ENCODE measurements at places on chromosomes 4 and X. TPM values are rescaled to one million over a fixed set of nuclear protein-coding genes. Genes with fewer than 3 reads are reported as not detected.

The KLB gene
- total RNA-seq: not detected

The P2RY8 gene
- total RNA-seq: not detected

The PWWP3B gene
- total RNA-seq: not detected

The POF1B gene
- not detected for total RNA-seq

The HPGDS gene
- total RNA-seq: not detected

The DCAF12L1 gene
- total RNA-seq: not detected

The GUCY1A1 gene
- total RNA-seq: 0.54 TPM

DNA sequence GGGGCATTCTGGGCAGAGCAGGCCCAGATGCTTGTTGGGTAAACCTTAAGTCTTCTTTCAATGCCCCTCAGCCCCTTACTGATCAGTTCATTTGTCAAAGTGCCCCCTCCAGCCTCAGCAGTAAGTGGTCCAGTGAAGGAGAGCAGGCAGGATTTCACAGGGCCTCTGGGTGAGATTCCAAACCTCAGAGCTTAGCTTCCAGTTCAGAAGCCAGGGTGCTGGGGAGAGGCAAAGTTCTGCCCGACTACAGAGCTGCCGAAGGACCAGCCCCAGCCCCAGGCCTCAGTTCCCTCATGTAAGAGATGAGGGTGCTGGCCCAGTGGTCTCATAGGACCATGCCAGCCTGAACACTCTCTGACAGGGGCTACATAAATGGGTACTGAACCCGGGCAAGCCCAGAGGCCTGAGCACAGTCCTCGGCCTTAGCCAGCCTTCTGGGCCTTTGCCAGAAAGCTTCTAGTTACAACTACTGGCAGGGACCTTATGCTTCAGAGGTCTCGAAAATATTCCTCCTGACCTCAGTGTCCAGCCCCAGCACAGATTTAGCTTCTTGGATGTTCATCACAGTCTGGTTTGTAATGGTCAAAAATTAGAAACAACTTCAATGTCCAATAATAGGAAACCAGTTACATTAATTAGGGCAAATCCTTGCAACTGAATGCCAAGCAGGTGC, 851 bp upstream of the RIPPLY1 start:
- DNase-seq: no peak

DNA sequence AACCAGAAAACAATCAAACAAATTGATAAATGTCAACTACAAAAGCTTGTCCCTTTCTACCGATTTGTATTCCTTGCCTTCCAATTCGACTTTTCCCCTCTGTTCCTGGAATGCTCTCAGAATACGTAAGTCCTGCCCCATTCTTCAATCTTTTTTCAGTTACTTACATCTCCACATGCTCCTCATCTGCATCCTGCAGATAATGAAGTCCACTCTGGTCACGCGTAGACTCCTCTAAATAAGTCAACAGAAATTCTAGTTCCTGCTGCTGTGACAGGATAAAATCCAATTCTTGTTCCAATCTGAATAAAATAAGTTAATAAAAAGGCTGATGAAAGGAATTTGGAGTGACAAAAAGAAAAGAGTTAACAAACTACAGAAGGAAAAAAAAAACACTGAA, 34.4 kb upstream of the RBM41 start:
- no peak for DNase-seq

GRCh38 chrX:38220415-38221390, at the start of gene SRPX:
Gene SRPX, minus strand, starts transcription at chrX:38220871. Its CDS starts 79 bp downstream, at chrX:38220792.
- peak; percentile 43 for DNase-seq

GRCh38 chr4:153497988-153498967, 32.1 kb downstream of the TMEM131L start:
- peak; percentile 86 for DNase-seq

DNA sequence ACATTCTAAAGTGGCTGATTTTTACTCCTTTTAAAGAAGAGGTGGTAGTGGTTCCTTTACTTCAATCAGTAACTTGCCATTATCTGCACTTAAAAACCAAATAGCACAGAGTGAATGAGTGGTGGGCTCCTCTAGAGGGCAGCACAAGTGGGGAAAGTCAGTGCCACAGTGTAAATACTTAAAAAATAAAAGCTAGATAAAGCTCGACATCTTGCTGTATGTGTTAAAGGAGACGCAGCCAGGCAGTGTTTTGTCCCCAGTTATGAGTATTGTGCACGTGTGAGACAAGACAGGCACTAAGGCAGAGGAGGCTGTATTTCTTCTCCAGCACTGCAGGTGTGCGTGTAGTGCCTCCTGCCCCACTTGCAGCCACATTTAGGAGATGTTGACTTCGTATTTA, 24.6 kb downstream of the NAP1L5 start:
- peak; percentile 48 for DNase-seq

GRCh38 chrX:43436517-43436916, 219.6 kb upstream of the MAOA start:
- DNase-seq: no peak

GRCh38 chrX:46791927-46792809, 33.2 kb upstream of the SLC9A7 start:
- DNase-seq: peak; percentile 92

- no peak for DNase-seq
Observed at GRCh38 chr4:110008540-110008939, 95.9 kb downstream of the EGF start.

GRCh38 chr4:1627417-1628313, 56.4 kb downstream of the FAM53A start:
- DNase-seq: no peak

- peak; percentile 43 for DNase-seq
Observed at GRCh38 chrX:52852110-52852860, 15.6 kb downstream of the XAGE3 start.

- DNase-seq: peak; percentile 68
Observed at GRCh38 chr4:110046588-110047049, 133.9 kb downstream of the EGF start.

DNA sequence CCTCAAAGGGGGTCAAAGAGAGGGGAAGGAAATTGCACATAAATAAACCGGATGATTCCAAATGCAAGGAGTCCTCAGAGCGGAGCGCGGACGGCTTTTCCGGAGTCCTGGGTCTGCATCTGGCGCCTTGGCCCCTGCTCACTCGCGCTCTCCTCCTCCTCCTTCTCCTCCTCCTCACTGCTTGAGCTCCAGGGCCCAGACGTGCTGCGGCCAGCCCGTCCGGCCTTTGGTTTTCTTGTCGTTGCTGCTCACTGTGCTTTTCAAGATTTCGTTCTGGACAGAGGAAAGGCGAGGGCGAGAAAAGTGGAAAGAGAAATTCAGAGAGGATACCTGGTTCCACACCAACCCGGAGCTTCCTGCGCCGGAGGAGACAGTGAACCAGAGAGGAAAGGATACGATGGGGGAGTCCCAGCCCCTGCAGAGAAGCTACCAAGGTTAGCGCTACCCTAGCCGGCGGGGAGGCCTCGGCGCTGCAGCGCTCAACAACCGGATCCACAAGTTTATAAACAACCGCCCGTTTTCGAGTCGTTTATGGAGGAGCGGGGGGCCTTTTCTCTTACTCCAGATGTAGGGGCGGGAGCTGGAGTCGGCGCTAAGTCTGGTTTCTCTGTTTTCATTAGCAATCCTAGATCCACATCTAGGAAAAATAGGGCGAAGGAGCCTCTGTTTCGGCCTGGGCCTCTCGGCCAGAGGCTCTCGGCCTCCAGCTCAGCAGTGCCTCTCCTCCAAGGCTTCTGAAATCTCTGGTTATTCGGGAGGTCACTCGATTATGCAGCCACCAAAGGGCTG, 2.7 kb downstream of the HAND2 start:
- no peak for DNase-seq

DNA sequence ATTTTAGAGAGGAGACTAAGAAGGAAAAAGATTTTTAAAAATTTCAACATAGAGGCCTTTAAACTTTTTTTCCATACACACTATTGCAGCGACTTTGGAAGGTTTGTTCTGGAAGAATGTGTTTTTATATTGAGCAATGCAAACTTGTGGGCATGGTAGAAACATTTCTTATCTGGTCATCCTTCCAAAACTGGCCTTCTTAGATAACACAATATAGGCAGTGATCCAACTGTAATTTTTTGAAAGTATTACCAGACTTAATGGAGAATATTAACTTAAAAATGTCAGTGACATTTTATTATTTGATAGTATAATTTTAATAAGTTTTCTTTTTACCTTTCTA, 25.6 kb downstream of the FHDC1 start:
- DNase-seq: peak; percentile 39

- DNase-seq: no peak
Observed at GRCh38 chr4:154743683-154744340, at the start of gene LRAT. Gene LRAT, plus strand, starts transcription at chr4:154744000. Its CDS starts 327 bp downstream, at chr4:154744327.

DNA sequence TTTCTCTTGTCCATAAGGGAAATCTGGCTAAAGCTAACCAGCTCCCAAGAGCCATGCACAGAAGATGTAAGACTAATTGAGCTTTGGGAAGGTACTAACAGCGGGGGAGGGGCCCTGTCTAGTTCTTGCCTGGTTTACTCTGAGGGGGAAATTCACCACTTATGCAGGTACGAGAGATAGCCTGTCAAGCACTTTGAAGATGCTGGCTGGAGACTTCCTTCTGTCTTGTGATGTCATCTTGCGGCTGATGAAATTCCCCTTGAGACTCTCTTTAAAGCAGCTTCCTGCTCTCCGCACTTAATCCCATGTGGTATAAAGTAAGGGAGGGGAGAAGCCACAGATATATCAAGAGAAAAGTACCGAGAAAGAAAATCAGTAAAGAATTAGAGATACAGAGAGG, 345.3 kb downstream of the MAPK10 start:
- no peak for DNase-seq

- DNase-seq: no peak
Observed at GRCh38 chr4:167989815-167990214, 102.5 kb upstream of the ANXA10 start.

DNA sequence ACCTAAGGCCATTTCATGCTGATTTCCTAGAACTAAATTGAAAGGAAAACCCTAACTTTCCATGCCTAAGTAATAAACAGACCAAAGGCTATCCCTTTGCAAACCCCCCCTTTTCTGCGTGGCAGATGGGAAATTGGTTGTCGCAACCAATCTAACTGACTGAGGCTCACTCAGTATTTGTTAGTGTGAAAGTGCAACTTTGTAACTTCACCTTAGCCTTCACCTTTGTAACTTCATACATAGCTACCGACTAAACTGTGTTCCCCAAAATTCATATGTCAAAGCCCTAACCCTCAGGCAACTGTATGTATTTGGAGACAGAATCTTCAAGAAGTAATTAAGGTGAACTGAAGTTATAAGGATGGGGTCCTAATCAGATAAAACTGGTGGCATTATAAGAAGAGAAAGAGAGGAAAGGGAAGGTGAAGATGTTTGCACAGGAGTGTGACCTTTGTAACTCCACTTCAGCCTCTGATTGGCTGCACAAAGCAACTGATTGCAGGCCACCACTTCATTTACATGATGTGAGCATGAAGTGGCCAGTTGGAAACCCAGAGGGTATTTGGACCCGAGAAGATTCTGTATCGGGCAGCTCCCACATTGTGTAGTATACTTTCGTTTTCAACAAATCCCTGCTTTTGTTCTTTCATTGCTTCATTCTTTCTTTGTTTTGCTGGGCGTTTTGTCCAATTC, 4.9 kb upstream of the TMEM33 start:
- DNase-seq: no peak

DNA sequence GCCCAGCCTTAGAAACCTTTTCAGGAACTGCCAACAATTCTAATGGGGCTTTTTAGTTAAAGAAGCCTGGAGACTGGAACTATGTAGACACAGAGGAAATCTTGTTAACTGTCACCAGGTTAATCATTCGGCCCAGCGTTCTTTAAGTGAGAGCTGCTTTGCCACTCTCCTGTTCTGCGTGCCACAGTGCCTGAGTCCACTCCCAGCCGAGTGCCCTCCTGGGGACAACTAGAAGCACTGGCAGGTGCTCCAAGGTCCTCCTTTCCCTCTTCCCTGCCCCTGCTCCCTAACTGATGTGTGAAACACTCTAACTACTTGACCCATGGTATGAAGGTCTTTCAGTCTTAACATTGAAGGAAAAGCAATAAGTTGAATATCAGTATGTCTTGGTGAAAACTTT, 151.2 kb upstream of the TLL1 start:
- no peak for DNase-seq

DNA sequence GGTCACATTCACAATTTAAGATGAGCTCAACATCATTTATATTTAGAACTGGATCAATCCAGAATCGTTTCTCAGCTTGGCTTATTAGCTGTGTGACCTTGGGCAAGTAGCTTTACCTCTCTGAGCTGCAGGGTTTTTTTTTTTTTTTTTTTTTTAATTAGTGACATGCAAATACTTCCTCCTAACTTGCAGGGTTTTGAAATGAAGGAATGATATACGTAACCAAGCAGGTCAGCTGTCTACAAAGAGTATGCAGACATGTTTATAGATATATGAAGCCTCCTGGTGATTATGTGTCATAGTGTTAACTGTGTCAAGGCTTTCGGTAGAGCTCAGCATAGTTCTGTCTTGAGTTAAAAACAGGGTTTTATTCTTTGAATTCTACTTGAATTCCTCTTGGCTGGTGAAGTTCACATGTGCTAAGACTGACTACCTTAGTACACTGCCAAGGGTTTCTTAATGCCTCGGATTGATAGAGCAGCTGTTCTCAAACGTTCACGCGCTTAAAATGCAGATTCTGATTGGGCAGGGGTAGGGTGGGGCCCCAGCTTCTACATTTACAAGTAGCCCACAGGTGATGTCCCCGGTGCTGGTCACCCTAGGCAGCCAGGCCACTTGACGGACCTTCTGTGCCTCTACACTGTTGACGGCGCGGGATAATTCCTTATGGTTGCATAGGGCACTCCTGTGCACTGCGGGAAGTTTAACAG, 654 bp upstream of the STS start:
- no peak for DNase-seq

GRCh38 chr4:71595576-71596108, 188.2 kb downstream of the GC start:
- DNase-seq: no peak

GRCh38 chrX:70079870-70080269, 17.6 kb downstream of the OTUD6A start:
- no peak for DNase-seq

- peak; percentile 72 for DNase-seq
Observed at GRCh38 chr4:99462875-99463464, 27.8 kb upstream of the ADH7 start.

DNA sequence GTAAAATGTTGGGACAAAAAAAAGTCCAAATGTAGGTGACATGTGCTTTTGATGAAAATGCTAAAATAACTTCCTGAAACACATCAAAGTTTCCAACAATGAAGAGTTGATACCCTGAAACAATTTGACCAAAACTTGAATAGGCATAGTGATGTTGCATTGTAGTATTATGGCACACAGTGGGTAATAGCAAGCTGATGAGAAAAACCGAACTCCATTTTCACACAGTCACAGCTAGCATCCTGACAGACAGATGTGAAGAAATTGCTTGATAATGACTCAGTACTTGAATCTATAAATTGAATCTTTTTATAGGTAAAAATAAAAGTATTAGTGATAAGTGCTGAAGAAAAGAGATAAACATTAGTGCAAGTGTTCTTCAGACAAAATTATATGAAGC, 122.5 kb downstream of the ELOVL6 start:
- no peak for DNase-seq

GRCh38 chrX:150694738-150695410, 1.7 kb downstream of the MTMR1 start:
- no peak for DNase-seq

GRCh38 chr4:110867251-110867960, 244.5 kb upstream of the PITX2 start:
- DNase-seq: no peak

DNA sequence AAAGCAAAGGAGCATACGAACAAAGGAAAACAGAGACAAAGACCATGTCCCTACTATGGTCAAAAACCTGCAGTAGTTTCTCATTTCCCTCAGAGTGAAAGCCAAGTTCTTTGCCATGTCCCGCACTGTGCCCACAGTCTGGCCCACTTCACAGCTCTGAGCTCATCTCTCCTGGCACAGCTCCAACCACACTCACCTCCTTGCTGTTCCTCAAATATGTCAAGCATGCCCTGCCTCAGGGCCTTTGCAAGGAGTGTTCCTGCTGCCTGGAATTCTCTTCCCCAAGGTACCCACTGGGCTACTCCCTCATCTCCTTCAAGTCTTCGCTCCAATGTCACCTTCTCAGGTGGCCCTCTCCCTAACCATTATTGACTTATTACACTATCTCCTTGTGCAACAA, 72.1 kb downstream of the COX18 start:
- DNase-seq: peak; percentile 11

Measured in IMR-90 (cell line).